ENCODE measurements at places on chromosomes 4 and X.

DNA sequence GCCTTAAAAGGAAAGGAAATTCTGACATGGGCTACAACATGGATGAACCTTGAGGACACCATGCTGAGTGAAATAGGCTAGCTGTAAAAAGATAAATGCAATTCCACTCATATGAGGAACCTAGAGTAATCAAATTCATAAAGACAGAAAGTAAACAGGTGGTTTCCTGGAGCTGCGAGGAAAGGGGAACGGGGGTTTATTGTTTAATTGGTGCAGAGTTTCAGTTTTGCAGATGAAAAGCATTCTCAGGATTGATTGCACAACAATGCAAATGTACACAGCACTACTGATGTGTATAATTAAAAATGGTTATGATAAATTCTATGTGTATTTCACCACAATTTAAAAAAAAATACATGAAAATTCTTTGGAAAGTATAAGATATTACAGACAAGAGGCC lies 24.0 kb downstream of the PLRG1 start:
- DNase-seq = no peak

DNA sequence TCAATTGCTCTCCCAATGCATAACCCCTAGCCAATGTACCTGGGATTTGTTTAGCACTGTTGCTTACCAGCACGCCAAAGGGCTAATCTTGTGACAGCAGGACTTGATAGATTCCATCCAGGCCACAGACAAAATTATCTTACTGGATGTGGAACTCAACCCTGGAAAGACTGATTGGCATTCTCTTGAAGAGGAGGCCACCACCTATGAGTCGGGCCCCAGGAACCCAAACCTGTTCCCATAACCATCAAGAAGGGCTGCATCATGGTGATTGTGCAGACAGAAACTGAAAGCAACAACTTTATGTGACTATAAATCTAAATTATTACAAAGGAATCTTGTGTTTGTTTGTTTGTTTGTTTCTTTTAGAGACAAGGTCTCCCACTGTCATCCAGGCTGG lies 19.9 kb upstream of the TMEM255A start:
- DNase-seq = no peak

DNA sequence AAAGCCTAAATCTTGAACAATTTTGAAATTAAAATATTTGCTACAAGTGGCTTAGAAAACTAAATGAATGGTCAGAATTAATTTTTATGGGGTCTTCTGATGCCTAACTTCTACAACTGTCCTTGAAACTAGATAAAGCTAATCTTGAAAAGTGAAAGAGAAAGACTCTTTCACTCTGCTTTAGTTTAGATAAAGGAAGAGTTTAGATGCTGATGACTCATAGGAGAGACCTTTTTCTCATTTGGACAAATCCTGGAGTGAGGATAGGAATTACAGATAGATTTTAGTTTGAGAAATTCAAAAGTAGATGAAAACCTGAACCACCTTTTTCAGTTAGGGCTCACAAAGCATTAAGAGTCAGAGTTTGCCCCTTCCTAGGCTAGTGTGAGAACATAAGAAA lies 342.3 kb upstream of the GRID2 start:
- DNase-seq = no peak

DNA sequence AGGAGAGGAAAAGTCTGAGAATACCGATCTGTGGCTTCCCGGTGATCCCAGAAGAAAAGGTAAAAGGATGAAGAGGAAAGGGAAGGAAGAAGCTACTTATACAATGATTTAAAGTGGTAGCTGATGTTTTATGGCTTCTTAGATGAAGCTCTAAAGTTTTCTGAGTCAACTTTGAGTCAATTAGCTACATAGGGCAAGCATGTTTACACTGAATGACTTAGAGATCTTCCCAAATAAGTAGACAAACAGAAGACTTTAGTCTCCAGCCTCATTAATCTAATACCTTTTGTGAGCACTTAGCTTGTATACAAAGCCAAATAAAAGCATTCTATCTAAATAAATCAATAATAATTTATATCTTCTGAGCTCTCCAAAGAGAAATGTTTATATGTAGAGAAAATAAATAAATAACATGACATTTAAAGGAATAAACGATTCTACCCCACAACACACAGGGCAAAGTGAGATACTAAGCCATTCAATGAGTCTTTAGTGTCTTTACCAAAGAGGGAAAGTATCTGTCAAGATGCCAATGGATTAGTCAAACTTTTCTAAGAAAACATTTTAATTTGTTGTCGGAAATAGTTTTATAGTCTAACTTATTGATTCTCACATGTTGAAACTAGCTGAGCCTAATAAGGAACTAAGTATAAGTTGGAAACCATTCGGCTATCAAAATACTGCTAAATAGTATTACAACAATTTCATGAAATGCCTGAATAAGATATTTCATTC lies 46.0 kb upstream of the TMEM184C start:
- no peak for DNase-seq

GRCh38 chr4:42396752-42397634 lies at the start of gene SHISA3:
SHISA3 (plus strand) TSS chr4:42397488; CDS start chr4:42398057, 569 bp downstream.
- peak; percentile 30 for DNase-seq

GRCh38 chr4:80073473-80074008 lies 512 bp upstream of the ANTXR2 start:
- peak; percentile 61 for DNase-seq
